NCI-H2081 (cell line): ENCODE measurements at places on chromosomes 1 and 21.
A peak's percentile ranks its signal among the peaks of the same experiment; 100 is the strongest.

DNA sequence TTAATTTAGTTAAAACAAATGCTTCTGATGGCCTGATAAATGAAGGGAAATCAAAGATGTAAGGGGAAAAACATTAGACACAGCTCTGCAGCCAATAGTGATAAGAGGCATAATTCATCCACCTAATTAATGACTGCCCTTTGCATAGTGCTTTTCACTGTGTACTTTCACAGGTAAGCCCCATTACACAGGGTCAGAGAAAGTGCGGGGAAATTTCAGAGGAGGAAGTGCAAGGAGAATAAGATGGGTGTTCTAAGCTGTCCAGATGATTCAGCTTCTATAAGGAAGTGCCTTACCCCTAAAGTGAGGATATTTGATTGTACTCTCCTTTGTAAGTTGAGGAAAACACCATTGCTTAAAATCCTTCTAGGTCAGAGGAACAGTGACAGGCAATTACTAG lies 88.0 kb downstream of the NR5A2 start:
- DNase-seq = no peak

GRCh38 chr1:77438236-77438913 lies 156.6 kb downstream of the AK5 start:
- DNase-seq = no peak

DNA sequence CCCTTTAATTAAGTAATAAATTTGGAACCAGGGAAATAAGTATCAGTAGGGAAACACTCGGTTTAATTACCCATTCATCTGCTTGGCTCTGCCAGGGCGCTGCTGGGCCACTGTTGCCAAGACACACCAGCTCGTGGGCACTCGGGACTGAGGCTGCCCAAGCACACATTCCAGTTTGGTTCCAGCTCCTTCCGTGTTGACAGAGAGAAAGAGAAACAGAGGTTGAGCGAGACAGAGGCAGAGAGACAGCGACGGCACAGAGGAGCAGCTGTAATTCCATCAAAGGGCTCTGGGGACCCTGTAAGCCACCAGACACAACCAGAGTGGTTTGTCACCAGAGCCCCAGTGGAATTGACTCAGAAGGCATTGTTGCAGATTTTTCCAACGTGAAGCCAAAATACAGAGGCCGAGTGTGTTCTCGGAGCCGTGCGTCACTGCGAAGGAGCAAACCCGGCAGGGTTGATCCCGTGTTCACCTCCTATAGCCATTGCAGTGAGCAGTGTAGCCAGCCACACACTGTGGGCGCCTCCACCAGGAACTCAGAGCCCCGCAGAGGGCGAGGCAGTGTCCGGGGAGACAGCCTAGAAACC lies 33.5 kb downstream of the SYF2 start:
- peak; percentile 36 for DNase-seq

DNA sequence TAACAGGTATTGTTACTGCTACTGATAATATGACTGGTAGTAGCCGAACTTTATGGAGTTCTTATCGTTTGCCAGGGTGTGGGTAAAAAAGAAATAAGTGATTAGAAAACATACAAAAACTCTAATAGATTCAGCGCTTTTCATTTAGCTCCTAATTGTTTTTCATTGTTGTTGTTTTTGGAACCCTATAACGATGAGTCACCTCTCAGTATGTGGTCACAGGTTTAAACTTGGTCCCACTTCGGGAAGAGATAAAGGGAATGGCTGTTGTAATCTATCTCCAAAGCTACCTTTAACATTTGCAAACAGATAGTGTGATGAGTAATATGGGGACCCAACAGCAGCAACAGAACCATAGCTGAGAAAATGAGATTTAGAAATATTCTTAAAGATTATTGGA lies 62.7 kb upstream of the BCL10 start:
- DNase-seq = no peak

GRCh38 chr1:154435599-154436200 lies 30.6 kb downstream of the IL6R start:
- no peak for DNase-seq

DNA sequence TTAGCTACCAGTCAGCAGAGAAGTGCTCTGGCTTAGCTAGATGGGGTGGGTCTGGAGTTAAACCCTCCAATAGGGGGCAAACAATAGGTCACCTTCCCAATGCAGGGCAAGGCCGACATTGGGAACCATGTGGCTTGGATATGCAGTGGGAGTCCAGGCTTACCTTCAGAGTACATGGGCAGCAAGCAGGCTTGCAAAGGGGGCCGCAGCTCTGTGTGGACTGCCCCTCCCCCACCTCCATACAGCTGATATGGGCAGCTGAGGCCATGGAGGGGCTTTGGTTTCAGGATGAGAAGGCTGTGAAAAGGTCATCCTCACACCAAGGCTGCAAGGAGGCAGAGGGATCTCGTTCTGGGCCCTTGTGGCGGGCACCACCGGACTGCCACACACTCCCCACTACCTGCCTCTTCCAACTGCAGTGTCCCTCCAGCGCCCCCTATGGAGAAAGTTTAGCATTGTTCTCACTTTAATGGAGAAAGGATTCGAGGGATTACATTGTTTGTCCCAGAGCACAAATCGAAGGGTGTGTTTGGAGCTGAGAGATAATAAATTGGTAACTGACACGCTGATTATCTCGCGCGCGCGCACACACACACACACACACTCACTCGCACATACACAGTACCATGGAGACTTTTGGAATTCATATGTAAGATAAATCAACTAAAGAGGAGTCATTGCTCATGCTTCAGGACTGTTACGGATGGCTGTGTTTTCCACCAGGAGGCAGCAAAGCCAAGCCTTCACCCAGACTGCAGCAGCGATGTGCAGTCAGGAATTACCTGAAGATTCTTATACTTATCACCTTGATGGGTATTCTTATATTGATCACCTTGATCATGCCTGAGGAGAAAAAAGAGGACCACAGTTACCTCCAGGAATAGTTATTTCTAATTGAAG lies 7.0 kb upstream of the SMCP start:
- DNase-seq = peak; percentile 30

DNA sequence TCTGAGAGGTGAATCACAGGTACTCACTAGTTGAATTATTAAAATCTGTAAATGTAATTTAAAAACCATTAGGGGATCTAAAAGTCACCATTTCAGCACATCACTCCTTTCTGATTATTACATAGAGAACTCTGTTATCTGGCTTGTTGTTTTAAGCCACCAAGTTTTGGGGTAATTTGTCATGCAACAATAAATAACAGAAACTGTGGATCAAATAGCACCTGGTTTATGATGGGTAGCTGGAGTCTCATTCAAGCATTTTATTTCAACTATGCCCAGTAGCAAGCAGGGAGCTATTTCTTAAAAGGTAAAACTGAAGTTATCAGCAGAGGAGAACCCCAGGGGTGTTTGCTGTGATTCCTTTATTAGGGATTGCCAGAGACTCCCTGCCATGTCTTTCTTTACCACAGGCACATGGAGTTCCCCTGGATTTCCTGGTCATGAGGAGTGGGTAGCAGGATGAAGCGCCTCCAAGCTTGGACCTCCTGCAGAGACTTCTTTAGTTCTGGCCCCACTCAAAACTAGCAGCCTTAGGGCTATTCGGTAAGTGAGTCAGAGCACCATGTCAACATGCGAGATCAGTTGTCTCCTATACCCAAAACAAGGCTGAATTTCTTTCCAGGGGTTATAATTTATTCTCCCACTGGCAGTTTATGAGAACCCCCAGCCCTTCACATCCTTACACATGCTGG lies 179.2 kb downstream of the GIPC2 start:
- no peak for DNase-seq

DNA sequence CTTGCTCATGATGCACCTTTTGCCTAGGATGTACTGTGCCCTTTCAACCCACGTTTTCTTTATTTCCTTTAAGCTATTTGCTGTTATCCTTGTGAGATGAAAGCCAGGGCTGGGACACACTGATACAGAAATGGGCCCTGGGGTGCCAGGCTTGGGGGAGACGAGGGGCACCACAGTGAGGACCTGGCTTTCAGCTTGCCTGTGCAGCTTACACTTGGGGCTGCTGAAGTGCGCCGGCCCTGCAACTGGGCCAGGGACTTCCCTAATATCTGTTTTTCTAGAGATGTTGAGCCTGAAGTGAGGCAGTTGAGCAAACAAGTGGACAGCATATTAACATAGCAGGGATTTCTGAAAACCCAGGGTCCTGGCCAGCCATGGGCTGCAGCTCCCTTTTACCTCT lies 42.5 kb upstream of the SLC19A1 start:
- no peak for DNase-seq

DNA sequence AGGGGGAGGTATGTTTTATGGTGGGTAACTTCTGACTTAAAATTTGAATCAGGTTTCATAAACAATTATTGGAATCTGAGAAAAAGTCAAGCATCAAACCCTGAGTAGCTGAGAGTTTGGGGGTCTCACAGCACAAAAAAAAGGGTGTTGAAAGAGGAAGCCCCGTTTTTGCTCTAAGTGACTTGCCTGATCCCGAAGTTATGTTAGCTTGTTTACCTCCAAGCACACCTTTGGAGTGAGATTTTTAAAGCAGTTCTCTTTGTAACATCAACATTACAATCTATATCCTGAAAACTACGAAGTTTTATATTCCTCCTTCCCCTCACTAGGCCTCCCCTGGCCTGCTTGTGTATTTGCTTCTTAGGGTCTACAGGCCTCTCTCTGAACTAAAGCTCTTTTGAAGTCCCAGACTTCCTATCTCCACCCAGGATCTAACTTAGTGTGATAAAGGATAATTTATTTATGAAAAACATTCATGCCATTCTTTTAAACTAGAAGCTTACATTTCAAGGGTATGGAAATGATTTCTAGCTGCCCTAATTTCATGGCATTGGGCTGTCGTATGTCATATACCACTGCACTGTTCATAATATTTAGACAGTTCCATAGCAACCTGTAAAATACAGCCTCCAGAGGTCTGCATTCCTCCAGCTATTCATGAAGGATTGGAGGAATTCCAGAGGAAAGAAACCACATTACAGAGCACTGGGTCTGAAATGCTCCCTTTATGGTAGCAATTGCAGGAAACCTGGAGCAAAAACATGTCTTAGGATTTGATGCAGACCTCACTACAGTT lies 36.1 kb upstream of the RGS1 start:
- DNase-seq = no peak

DNA sequence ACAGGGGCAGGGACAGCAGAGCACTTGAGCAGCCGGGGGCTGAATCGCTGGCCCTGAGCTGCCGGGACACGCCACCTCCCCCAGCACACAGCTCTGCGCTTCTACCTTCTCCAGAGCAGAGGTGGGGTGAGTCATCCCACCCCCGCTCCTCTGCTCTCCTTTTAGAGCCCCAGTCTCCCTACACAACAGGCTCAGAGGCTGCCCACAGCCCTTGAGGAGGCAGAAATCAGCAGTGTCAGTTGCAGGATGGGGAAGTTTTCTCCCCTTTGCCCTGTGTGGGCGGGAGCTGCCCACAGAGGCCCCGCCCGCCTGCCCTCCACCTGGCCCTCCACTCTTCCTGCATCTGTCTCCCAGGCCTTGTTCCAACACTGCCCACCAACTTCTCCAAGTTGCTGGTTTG lies 94.6 kb downstream of the STUM start:
- DNase-seq = no peak

DNA sequence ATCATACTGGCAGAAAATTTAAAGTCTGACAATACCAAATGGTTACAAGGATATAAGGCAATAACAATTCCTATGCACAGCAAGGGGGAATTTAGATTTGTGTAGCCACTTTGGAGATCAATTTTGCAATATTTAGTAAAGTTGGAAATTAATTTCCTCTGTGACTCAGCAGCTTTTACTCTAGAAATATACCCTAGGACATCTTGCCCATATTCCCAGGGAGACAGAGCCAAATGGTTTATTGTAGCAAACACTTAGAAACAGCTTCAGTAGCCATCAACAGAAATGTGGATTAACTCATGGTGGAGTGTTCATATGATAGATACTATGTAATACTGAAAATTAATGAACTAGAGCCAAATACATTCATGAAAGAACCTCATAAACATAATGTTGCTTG lies 104.6 kb downstream of the BACH1 start:
- no peak for DNase-seq

GRCh38 chr1:214019499-214019898 lies 31.7 kb downstream of the PROX1 start:
- peak; percentile 71 for DNase-seq

DNA sequence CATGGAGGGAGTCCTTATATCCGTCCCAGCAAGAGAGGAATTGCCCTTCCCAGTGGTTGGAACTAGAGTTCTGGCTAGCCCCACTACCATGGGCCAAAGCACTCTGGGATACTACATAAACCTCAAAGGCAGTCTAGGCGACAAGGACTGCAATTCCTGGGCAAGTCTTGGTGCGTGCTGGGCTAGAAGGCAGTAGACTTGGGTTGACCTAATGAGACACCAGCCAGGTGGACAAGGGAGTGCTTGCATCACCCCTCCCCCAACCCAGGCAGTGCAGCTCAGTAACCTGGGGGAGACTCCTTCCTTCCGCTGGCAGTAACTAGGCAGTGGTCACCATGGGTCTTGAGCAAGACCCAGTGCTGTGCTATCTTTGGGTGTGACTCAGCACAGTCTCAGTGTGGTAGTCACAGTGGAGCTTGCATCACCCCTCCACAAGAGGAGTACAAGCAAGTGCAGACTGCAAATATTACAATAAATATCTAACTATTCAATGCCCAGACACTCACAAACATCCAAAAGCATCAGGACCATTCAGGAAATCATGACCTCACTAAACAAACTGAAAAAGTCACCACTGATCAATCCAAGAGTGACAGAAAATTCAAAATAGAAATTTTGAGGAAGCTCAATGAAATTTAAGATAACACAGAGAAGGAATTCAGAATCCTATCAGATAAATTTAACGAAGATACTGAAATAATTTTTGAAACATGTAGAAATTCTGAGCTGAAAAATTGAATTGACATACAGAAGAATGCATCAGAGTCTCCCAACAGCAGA lies 84.7 kb upstream of the LYPLAL1 start:
- DNase-seq = no peak

GRCh38 chr1:228833911-228834688 lies 98.8 kb downstream of the RHOU start:
- DNase-seq = no peak

DNA sequence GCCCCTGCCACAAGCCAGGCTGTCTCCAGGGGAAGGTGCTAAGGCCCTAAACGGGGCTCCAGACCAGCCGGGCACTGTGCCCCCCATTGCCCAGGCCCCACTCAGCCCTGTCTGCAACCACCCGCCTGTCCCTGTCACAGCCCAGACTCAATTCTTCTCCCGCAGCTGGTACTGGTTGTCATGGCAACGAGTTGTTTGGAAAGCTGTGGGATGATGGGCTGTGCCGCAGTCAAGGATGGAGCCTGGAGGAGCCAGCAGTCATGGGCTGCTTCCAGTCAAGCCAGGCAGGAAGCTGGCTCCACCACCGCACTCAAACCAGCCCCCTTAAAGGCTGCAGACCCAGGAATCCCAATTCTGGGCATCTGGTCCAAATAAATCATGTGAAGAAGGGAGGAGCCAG lies 4.2 kb downstream of the SPOCD1 start:
- peak; percentile 71 for DNase-seq

DNA sequence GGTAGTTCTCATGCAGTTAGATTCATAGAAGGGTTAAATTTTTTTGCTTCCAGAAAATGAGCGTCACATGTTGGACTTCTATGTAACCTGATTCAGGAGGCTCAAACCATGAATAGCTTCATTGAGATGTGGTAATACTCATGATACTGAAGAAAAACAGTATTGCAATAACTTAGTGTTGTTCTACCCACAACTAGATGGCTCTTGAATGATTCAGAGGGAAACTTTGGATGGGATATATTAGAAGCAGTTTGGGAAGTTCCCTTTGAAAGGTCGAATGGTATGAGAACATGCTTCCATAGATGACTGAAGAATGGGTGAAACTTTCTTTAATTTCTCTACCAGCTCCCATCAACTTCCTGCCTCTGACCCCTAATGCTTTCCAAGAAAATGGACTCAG lies 211.7 kb upstream of the PTGFR start:
- no peak for DNase-seq

GRCh38 chr1:179840107-179840506 lies 37.5 kb downstream of the TOR1AIP2 start:
- no peak for DNase-seq

GRCh38 chr21:35796844-35797243 lies 263.5 kb downstream of the SETD4 start:
- DNase-seq = peak; percentile 0
